Hematopoietic multipotent progenitor cell treated with erythropoietin and hydrocortisone succinate and interleukin-3 and kit ligand, for 15 days (in vitro differentiated cells): ENCODE measurements at places on chromosomes 1 and 21.

DNA sequence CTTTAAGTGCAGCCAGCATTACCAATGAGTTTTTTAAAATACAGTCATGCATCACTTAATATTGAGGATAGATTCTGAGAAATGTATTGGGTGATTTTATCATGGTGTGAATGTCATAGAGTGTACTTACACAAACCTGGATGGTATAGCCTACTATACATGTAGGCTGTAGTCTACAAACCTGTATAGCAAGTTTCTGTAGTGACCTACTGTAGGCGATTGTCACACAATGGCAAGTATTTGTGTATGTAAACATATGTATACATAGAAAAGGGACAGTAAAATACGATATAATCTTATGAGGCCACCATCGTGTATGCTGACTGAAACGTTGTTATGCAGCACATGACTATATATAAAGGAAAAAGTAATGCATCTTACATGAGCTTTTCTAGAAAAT is 48.2 kb downstream of the RPE65 start:
- DNase-seq: no peak

GRCh38 chr1:158951956-158952355 is 20.6 kb downstream of the PYHIN1 start:
- no peak for DNase-seq

DNA sequence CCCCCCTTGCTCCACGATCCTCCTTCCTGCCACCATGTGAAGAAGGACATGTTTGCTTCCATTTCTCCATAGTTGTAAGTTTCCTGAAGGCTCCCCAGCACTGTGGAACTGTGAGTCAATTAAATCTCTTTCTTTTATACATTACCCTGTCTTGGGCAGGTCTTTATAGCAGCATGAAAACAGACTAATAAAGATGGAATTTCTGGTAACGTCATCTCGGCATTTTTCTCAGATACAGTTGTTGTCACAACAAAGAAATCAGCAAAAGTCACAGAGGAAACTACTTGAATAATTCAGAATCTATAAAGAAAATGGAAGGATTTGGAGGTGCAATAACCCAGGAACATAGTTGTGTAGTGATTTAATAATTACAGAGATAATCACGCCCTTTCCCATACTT is 4.4 kb downstream of the APCS start:
- DNase-seq: no peak

- DNase-seq: no peak
Observed at GRCh38 chr1:46174448-46175231, at the start of gene TSPAN1. Gene TSPAN1 (plus strand): TSS chr1:46175087. CDS start chr1:46181108, 6,021 bp downstream.

GRCh38 chr1:76154206-76154956 is 79.8 kb downstream of the ST6GALNAC3 start:
- peak; percentile 77 for DNase-seq

DNA sequence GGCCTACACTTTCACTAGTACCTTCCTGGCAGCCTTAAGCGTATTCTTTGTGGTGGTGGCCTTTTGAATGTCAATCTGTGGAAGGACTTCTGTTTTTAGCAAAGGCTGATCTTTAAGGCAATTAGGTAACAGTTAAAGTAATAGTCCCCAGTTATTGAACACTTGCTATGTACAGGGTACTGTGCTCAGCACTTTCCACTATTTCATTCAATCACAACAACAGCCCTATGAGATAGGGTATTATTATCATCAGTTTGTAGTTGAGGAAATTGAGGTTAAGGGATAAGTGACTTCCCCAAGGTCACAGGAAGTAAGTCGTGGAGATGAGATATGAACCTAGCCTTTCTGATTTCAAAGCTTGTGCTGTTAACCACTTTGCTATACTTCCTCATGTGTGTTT is 185.7 kb downstream of the ST6GALNAC3 start:
- DNase-seq: no peak
